DMS 273 treated with DMSO at 0.1 percent for 48 hours (cell line): ENCODE measurements at places on chromosomes 7 and 10.

DNA sequence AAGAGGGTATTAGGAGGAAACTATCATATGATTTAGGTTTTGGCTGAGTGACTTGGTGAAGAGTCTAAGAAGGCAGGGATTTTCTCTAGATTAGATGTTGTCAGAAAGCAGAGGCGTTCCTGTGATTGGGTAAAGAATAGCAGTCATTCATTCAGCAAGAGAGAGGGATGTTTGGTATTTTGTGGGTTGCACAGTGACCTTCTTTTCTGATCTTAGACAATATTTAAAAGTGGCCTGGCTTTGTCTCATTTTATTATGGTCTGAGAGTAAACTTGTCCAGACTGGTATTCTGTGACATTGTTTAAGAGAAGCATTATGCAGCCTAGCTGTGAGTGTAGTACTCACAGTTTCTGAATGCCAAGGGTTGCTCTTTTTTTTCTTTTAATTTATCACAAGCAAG lies 18.5 kb downstream of the HYAL4 start:
- DNase-seq = no peak

GRCh38 chr7:146235195-146235594 lies 118.6 kb downstream of the CNTNAP2 start:
- no peak for DNase-seq

- DNase-seq = no peak
Observed at GRCh38 chr7:99762680-99763327, 21.2 kb downstream of the CYP3A4 start.

DNA sequence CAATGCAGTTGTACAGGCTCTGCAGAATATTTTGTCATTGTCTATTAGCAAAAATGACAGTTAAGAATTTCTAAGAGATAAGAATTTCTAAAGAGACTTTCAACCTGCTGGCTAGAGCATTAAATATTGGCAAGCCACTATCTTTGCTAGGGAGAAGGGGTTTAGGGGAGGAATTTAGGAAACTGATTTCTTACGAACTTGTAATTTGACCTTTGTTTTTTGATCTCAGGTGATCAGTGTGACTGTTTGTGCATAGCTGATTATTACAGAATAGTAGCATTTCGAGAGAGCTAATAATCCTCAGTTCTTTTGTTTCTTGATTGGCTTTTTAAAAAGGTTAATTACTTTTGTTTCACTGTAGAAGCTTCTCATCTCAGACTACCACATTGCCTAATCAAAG lies 68.1 kb downstream of the ST7 start:
- DNase-seq = no peak

GRCh38 chr10:125992254-125992653 lies 95.9 kb downstream of the FANK1 start:
- no peak for DNase-seq

- no peak for DNase-seq
Observed at GRCh38 chr7:116083796-116084195, 53.2 kb upstream of the TFEC start.

DNA sequence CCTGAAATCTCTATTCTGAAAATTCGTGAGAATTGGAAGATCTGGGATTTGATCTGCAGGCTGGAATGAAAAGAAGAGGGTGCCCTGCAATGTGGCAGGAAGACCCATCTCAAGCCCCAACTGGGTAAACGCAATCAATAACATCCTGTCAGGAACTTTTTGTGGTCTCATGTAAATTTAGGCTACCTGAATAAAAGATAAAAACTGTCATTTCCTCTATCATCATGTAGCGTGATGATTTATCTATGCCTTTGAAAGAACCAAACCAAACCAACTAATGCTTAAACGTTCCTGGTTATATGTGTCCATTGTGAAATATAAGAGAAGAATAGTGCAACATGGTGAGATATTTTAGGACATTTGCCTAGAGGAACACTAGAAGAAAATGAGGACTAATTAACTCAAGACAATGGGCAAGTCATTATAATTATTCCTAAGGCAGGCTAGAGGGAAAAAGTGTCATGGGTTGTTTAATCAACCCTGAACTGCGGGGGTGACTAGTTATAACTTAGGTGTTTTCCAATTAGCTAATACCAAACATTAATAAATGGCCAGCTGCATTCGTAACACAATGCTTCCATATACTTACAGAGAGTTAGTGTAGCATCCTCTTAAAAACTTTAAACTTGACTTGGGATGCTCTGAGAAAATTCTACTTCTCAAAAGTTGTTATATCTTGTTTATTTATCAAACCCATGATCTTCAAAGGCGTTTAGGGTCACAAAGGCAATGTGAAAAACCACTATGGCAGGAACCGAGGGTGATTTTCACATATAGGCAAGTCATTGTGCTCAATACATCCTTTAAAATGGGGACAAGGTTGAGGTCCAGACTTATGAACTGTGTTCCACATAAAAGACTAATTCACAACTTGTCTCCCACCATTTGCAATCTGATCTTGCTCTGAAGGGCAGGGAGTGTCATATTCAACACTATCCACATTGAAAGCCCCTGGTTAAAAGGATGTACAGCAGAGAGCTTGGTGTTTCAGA lies 48.6 kb upstream of the ADO start:
- no peak for DNase-seq

GRCh38 chr7:141272417-141272816 lies 198.6 kb downstream of the TMEM178B start:
- no peak for DNase-seq

DNA sequence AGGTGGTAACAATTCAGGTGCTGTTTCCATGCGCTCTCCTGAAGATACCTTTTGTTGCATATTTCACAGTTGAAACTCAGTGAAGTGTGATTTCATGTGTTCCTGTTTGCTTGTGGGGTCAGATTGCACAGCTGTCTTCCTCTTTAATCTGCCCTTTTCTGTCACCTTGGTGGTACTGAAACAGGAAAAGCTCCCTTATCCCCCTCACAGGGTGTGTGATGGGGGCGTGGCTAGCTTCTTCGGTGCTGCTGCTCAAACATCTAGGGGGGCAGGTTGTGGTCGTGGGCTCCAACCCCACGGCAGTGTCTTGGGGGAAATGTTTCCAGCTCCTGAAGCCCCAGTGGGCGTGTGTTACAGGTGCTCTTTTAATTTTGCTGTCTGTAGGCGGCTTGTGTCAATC lies 107.4 kb upstream of the KLF14 start:
- no peak for DNase-seq

DNA sequence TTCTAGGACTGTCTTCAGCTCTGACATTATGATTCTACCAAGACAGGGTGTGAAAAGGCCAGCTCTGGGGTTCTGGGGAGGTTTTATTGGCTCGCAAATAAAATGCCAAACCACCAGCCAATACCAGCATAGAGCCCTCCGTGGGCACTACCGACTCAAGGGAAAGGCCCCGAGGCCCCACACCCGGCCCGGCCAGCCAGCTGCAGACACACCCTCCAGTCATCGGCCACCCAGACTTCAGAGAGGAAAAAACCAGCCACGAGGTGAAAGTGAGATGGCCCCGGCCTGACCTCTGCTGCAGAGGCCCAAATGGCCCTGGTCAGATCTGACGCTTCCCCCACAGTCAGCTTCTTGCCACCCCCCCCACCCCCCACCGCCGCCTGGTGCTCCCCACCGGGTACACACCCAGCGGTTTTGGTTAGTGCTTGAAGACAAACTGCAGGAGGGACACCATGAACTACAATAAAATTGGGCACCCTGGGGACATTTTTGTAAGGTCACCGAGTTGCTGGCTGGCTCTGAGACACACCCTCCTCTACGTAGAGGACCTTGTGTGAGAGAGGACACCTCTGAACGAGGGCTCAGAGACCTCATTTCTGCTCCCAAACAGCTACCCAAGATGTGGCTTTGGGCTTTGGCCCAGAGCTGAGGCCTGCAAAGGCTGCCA lies 79.9 kb downstream of the PRKAG2 start:
- no peak for DNase-seq
